ENCODE measurements at places on chromosomes 4 and X.

DNA sequence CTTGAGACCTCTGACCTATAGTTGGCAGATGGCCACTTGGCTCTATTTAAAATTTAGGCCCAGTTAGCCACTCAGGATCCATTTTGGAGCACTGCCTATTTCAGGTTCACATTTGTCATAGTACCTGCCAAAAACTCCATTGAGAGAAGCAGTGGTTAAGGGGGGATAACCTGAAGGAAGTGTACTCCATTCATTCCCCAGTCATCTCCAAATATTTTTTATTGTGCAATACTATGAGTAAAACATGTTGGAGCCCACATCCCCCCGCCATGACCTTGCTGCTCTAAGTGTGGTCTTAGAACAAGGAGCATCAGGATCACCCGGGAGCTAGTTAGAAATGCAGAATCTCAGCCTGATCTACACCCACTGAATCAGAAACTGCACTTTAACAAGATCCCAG lies 21.1 kb downstream of the PLP1 start:
- DNase-seq: no peak

GRCh38 chrX:56853436-56853835 lies 124.4 kb downstream of the NBDY start:
- no peak for DNase-seq

- no peak for DNase-seq
These were observed 28.0 kb upstream of the ZNF280C start for GRCh38 chrX:130296743-130297142.

DNA sequence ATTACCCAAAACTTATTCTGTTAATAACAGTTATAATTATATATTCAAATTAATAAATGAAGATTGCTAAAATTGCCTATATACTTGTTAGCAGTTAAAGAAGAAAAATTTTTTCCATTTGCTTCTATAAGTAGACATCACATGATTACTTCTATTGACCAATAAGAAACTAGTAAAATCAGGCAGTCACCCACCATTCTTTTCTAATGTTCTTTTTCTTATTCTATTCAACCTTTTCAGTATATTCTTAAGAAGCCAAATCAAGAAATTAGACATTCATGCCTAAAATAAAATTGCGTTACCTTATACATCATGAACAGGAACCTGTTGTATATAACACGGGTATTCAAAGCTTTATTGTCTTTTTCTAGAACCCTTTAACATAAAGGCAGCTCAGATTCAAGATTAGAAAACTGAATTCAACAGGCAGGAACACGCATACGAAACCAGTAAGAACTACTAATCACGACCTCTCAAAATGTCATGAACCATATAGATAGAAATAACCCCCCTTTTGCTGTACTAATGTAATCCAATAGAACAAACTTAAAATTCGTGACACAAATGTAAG lies 568.1 kb upstream of the DIPK2B start:
- no peak for DNase-seq

DNA sequence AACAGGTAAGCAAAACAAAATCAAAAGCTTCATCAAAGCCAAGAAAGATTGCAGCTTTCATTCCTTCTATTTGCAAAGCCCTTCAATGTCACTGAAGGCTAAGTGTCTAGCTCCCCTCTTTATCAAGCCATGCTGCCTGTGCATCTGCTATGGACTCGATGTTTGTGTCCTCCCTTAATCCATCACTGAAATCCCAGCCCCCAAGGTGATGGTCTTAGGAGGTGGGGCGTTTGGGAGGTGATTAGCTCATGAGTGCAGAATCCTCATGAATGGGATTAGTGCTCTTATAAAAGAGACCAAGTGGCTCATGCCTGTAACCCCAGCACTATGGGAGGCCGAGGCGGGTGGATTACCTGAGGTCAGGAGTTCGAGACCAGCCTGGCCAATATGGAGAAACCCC lies 6.9 kb upstream of the TRIM2 start:
- DNase-seq: no peak

DNA sequence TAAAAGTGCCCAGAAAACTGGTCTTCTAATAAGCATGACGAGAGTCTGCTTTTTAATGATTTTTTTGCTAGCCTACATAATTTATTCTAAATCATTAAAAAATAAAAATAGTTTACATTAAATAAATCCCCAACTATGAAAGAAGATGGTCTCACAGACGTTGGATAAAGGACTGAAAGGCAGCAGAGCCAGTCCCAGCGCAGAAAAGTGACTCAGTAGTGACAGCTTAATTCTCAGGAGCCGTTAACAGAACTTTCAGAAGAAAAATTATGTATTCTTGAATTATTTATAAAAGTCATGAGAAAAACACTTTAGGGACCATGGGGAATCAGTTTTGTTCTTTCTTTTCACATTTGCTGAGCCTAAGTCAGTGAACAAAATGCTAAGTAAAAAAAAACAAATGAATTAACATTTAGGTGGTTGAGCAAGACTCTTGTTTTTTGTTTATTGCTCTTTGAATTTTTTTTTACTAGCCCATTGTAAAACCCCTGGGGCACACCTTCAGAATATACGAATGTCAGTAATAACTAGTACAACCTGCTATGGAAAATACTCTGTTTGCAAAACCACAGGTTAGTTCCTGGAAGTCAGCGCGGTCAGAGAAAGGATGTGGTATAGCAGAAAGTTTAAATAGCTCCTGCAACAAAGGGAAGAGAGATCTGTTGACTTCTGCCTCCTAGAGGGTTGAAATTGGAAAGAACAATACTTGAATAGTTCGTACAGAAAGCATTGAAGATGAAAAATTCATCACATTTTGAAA lies 50.4 kb upstream of the CCDC160 start:
- DNase-seq: no peak

- DNase-seq: no peak
These were observed 37.3 kb downstream of the SEC24D start for GRCh38 chr4:118798658-118799057.

DNA sequence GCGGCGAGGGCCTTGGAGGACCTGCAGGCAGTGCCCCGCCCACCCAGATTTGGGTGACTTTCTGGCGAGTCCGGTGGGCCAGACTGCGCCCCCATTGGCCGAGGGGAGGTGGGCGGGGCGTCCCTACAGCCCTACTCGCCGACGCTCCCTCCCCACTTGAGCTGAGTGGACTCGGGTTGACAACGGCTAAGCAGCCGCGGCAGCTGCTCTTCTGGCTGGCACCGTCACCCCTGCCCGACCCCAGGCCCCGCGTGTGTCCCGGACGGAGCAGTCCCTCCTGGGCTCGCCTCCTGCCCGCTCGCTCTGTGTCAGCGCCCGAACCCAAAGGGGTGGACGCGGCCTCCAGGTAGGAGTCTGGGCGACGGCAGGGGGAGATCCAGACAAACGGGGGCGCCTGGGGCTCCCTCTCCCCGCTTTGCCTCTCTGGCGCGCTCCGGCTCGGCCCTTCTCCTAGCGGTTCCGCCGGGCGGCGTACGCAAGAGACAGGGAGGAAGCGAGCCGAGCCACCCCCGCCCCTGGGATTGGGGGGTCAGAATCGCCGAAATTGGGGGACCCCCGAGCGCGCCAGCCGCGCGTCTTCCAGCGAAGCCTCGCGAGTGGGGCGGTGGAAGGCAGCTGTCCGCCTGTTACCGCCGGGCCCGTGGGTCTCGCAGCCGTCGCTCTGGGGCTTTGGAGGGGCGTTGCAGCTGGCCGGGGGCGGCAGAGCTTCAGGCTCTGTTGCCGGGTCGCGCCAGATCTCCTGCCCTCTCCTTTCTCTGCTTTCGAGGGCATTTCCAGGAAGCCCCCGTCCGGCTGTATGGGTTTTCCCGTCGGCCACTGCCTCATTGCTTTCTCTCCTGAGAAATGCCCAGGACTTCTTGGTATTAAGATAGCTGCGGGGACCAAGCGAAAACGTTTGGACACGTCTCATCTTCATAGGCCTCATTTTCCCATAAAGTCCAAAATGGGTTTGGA lies 46.3 kb downstream of the STARD8 start:
- DNase-seq: no peak

- no peak for DNase-seq
These were observed 48.0 kb downstream of the OTC start for GRCh38 chrX:38400389-38400910.

GRCh38 chrX:30910124-30910860 lies 21.2 kb upstream of the TAB3 start:
- no peak for DNase-seq
